ENCODE measurements at places on chromosomes 4 and X.

GRCh38 chr4:27684610-27685011 lies 824.0 kb downstream of the STIM2 start:
- DNase-seq: no peak

DNA sequence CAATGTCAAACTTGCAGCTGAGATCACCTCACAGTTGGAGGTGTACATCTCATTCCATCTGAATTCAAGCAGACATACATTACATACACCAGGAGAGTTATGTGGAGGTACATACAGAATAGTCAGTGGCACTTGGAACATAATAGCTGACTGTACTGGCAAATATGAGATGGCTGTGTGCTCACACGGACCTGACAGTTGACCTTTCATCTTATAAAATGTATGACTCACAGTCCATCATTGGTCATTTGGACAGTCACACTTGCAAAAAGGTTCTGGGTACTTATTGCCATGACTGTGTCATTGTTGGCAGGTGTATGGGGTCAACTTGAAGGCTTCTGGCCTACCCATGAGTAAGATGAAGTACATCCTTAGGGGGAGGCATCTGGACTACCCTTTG lies 88.6 kb upstream of the WDR1 start:
- DNase-seq: no peak

GRCh38 chr4:41991916-41992767 lies 1.8 kb downstream of the SLC30A9 start:
- DNase-seq: no peak

DNA sequence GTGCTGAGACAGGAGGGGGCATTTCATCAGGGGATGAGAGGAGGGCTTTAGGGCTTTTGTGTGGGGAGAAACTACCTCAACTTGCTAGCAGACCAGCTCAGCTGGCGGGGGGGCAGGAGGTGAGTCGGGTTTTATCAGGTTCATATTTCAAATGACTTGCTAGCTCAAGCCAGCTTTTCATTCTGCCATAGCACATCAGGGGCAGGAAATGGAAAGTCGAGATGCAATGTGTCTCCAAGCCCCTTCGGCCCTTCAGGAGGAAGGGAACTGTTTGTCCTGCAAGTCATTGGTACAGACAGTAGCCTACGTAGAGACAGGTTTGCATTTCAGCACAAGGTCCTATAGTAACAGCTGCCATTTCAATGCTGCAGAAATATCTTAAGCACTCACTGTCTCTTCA lies 194.1 kb downstream of the PTTG2 start:
- no peak for DNase-seq

DNA sequence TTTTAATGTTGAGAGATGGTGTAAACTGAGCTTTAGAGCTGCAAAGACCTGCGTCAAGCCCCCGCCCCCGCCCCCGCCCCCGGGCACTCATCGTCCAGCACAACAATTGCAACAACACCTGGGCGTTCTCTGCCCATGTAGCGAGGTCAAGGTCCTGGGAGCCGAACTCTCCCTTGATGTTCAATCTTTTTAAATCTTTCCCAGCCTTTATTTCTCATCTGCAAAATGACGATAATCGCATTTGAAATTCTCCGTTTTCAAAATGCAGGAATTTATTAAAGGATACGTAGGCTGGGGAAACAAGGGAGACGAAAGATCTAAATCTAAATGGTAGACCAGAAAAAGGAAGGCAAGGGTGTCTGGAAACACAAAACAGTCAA lies 648 bp upstream of the MSMO1 start:
- DNase-seq: no peak

DNA sequence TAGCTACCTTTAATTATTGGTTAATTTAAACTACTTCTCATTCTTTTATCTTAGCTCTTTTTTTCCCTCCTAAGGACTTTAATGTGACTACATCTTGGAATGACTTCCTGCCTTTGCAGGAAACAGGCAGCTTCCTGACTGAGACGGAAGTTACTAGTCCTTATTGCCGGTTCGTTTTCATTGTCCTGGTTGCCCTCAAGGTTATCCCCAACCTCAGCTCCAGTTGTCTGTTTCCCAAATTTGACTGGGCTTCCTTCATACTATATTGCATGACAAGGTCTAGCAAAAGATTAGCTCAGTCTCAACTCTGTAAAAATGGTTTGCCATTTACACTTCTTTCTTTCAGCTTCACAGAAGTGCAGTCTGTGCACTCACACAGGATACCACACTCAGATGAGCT lies 109.9 kb upstream of the DDX53 start:
- DNase-seq: no peak

- DNase-seq: no peak
Measured at GRCh38 chr4:39682138-39682537, 15.8 kb upstream of the UBE2K start.

GRCh38 chr4:7383266-7383665 lies 51.5 kb downstream of the PSAPL1 start:
- no peak for DNase-seq

DNA sequence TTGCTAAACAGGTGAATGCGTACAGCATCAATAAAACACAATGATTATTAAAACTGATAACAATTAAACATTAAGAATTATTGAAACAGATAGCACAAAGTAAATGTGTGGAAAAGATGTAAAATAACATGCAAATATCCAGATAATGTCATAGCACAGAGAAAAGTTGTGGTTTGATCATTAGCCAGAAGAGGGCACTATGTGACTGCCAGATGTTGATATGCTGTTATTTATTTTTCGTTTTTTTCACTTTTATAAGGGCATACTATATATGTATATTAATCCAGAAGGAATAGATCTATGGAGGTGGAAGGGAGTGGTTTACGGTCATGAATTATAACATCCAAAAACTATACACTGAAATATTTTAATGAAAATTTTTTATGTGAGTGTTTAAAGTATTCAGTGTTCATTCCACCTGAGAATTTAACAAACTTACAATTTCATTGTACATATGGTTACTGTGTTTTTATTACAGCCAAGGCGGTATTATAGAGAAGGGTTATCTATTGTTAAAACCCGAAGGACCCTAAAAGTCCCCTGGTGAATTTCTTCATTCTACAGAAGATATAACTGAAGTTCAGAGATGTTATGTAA lies 211.9 kb upstream of the UGT8 start:
- DNase-seq: no peak

DNA sequence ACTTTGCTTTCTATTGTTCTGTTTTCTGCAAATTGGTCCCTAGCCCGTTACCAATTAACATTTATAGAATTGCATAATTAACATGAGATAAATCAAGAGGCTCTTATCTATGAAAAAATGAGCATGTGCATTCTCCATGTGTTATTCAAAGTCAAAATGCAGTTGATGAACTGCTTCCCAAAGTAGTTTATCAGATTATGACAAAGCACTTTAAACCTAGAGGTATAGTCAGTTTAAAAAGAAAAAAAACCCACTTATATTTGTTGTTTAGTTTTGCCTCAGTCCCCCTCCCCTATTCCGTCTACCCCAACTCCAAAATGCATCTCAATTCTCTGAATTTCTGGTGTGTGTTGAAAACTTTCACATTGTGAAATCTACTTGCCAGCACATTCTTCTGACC lies 119.5 kb downstream of the ATXN3L start:
- DNase-seq: no peak

DNA sequence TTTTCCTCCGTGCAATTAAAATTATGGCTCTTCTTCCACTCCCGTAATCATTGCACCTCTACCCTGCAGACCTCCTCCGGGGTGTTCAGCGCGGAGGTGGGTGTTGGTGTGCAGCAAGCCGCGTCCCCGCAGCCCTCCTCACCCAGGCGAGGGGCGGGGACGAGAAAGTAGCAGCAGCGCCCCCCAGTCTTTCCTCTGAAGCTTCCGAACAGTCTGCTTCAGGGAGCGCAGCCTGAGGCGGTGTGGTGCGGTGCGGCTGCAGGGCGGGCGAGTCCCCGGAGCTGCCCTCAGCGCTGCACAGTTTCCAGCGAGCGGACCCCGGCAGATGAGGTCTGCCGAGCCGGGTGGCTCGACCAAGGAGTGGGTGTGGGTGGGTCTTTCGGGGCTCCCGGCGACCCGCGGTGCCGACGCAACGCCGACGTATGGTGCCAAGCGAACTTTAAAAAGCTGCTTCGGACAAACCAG lies at the start of gene FRAS1:
TSS of gene FRAS1 (plus strand) at position 189 of the 465 bp plus-strand sequence. CDS start 687 bp downstream, outside the sequence.
- DNase-seq: peak; percentile 22

GRCh38 chr4:17780501-17781299 lies 721 bp downstream of the FAM184B start:
- no peak for DNase-seq

- DNase-seq: no peak
Measured at GRCh38 chr4:162837241-162837640, 329.4 kb downstream of the NAF1 start.

GRCh38 chrX:68714856-68715255 lies 67.4 kb downstream of the STARD8 start:
- no peak for DNase-seq

- DNase-seq: peak; percentile 35
Measured at GRCh38 chrX:110172215-110172614, 145.7 kb downstream of the AMMECR1 start.

DNA sequence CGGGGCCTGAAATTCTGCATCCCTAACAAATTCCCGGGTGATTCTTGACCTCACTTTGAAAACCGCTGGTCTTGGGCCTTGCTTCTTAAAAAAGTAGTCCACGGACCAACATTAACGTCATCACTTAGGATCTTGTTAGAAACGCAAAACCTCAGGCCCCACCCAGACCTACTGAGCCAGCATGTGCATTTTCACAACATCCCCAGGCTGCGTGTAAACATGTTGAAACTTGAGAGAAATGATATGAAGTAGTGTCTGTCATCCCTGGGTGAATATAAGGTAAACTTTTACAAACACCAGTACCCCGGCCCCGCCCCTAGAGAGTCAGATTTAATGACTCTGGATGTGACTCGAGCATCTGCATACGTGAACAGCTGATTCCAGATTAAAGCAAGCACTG lies 33.7 kb downstream of the SORBS2 start:
- DNase-seq: no peak

DNA sequence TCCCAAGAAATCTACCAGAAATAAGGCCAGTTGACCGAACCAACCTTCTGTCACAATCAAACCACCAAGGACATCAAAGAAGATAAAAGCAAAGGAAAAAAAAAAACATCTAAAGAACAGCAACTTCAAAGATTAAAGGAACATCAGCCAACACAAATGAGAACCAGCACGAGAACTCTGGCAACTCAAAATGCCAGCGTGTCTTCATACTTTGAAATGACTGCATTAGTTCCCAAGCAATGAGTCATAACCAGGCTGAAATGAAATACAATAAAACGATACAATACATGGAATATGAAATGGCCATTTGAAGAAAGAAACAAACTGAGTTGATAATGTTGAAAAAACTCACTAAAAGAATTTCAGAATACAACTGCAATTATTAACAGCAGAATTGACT lies 611.6 kb upstream of the GRIA3 start:
- DNase-seq: no peak

- DNase-seq: no peak
Measured at GRCh38 chr4:172758586-172759340, 409.8 kb upstream of the GALNT7 start.

- DNase-seq: no peak
Measured at GRCh38 chr4:38644201-38644600, 19.8 kb upstream of the KLF3 start.

GRCh38 chr4:127936974-127937373 lies 28.0 kb downstream of the MFSD8 start:
- DNase-seq: no peak

DNA sequence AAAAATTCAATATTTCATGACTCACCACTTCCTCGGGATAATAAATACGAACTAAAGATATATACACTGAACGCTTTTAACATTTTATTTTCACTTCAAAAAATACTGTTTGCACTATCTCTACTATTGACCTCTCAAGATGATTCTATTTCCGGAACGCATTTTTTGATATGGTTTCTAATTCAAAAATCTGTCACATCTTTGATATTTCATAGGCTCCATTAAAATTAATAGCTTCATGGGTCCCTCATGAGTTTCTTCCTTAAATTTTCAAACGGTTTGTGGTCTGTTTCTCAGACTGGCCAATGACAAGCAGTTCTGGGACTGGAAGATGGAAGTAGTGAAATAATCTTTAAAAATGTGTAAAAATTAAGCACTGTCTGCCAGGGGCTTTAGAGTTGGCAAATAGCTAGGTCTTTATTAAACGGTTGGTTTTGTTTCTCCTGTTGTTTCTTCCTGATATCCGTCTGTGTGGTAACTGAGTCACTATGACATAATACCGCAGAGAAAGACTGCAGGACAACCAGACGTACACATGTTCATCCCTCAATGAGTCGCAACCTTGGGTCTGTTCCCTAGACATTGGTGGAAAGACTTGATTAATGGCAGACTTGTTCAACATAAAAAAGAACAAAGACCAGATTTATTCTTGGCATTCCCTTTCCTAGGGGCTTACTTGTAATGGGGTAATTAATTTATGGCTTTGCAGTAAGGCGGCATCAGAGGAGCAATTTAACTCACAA lies 133.8 kb downstream of the PALLD start:
- no peak for DNase-seq

GRCh38 chr4:57116245-57116644 lies 6.1 kb upstream of the IGFBP7 start:
- no peak for DNase-seq

DNA sequence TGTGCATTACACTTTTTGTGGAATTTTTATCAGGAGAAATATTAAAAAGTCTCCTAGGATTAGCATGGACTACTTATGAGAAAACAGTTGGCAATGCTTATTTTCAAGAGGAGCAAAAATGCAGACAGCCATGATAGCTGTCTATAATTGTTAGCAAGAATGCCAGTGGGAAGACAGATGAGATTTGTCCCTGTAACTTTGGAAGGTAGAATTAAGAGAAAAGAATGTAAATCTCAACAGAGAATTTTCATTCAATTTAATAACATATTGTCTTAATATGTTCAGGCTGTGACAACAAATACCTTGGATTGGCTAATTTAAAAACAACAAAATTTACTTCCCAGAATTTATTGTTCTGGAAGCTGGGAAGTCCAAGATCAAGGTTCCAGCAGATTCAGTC lies 349.2 kb downstream of the IQCM start:
- no peak for DNase-seq

GRCh38 chr4:726235-726787 lies 20.7 kb downstream of the PCGF3 start:
- DNase-seq: no peak

DNA sequence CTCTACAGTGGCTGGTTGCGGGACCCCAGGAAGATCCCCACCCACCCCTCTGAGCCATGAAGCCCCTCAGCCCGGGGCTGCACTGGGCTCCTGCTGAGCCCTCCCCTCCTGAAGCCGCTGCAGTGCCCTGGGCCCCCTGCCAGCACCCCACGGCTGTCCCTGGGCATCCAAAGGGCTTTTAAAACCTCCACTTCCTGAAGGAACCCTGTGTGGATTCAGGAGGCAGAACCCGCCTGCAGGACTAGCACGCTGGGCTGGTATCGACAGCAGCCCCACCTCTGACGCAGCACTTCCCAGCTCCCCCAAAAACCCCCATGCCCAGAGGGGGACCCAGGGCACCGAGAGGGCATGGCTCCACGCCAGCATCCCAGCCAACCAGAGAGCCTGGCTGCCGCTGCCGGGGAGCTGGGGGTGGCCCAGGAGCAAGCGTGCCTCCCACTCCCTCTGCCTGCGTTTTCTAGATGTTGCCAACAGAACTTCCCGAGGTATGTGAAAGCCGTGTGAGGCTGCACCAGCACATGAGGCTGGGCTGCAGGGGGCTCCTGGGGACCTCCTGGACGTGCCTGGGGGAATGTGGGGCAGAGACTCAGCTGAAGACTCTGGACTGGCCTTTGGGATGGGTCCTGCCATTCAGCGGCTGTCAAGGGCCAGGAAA lies 6.3 kb downstream of the MXD4 start:
- DNase-seq: peak; percentile 11

GRCh38 chr4:121943941-121944340 lies 7.9 kb downstream of the TRPC3 start:
- no peak for DNase-seq

- DNase-seq: no peak
Measured at GRCh38 chrX:3728454-3728853, 15.0 kb upstream of the PRKX start.

Measured in activated B cell treated with CpG ODN at 0.5 μM for 24 hours (primary cell).